Hematopoietic multipotent progenitor cell treated with erythropoietin and hydrocortisone succinate and interleukin-3 and kit ligand, for 15 days (in vitro differentiated cells): ENCODE measurements at places on chromosomes 4 and X.

- peak; percentile 75 for DNase-seq
Measured at GRCh38 chr4:168318266-168318895, at the start of gene DDX60. Gene DDX60, minus strand, starts transcription at chr4:168318752. Its CDS starts 7,493 bp downstream, at chr4:168311259.

DNA sequence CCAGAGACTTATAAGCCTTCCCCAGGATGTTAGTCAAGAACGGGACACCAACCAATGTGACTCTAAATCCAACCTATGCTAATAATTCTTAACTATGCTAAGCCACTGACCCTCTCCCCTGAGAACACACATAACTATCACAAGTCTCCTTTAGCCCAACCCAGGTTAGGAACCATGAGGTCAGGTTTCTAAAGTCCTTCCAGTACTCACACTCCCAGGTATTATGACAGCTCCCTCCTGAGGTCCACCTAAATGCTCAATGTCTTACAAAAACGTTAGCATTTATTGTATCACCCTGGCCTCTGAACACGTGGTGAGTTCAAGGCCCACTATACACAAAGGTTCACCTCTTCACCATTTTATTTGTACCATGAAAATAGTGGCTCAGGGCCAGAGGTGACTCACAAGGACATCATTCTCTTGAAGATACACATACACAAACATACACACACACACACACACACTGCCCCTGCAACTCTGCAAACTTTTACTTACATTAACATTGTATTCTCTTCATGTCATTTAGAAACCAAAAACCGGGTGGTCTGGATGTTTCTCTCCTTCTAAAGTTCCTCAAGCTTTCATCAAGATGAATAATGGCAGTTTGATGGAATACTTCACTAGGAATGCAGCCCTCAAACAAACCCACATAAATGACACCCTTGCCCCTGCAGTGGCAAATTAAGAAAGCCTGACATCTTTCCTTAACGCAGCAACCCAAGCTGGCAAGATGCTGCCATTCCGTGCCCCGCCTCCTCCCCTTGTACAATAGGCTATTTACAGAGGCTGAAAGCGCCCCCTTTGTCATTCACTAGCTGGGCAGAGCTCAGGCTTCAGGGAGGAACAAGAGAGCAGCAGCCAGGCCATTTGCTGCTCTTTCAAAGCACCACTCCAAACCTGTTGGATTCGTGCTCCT, 17.7 kb downstream of the ACSL1 start:
- DNase-seq = no peak

DNA sequence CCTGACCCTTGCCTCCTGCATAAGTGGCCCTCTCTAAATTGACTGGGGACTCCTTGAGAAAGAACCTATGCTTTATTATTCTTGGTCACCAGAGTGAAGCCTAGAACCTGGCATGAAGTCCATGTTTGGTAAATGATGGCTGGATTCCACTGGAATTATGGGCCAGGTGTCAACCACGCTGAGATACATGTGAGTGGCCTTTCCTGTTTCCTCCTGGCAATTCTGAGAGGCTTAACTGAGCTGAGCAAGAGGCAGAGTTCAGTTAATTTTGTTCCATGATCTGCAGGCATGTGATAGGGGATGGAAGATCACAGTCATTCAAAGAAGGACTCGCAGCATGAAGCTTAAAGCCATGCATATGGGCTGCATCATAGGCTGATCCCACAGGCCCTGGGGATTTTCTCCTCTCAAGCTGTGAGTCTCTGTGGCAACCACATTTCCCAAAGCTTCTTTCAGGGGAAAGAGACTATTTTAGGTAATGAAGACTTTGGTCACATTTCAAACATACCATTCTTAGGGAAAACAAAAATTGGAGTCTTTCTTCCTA, 69.4 kb upstream of the CLNK start:
- no peak for DNase-seq

GRCh38 chr4:7186516-7187167, 5.7 kb upstream of the SORCS2 start:
- DNase-seq = no peak

DNA sequence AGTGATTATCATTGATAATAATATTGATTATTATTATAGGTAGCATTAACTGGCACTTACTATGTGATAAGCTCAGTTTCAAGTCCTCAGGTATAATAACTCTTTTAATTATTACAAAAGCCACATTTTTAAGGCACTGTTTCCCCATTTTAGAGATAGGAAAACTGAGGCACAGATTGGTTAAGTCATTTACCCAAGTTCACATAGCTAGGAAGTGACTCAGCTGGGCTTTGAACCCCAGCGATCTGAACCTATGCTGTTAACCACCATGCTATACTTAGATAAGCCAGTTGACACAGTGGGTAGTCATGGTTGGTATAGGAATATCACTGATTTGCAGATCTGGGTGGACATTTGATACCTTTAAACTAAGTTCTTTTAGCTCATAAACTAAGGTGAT, 110.4 kb downstream of the FRAS1 start:
- DNase-seq = no peak

GRCh38 chr4:188819233-188819632, 680.0 kb downstream of the TRIML1 start:
- DNase-seq = no peak

DNA sequence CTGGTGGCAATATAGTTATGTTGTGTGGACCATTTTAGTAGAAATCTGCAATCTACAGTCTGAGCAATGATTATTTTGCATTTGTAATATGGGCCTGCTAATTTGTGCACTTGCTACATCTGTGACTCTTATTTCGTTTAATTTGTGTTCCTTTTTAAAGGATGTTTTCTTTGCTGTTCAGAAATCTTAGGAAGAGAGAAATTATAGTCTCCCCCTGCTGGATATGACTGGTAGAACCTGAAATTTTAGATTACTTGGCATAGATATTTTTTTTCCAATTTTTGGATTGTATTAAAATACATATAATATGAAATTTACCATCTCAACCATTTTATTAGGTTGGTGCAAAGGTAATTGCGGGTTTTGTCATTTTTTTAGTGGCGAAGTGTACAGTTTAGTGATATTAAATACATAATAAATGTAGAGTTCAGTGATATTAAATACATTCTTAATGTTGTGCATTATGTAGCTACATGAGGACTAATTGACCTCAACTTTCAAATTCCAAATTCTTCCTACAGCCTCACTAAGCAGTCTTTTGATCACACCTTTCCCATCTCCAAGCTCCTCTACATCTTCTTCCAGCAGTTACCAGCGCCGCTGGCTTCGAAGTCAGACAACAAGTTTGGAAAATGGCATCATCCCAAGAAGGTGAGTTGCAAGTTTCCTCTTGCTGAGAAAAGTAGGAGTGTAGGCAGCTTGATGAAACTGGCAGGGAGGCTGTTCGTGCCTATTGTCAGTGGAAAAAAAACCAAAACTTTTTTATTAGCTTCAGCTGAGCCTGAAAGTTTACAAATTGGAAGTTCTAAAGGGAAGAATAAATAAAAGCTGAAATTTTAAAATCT, 82.2 kb downstream of the FNIP2 start:
- DNase-seq = peak; percentile 66

GRCh38 chrX:34586936-34587335, 70.1 kb downstream of the TMEM47 start:
- DNase-seq = no peak

DNA sequence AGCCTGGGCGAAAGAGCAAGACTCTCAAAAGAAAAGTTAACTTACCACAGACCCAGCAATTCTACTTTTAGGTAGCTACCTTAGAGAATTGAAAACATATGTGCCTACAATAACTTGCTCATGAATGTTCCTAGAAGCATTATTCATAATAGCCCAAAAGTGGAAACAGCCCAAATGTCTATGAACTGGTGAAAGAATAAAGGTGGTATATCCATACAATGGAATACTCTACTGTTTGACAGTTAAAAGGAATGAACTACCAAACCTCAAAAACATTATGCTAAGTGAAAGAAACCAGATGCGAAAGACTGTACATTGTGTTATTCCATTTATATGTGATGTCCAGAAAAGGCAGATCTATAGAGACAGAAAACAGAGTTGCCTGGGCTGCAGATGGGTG, 131.4 kb downstream of the UCHL1 start:
- no peak for DNase-seq

DNA sequence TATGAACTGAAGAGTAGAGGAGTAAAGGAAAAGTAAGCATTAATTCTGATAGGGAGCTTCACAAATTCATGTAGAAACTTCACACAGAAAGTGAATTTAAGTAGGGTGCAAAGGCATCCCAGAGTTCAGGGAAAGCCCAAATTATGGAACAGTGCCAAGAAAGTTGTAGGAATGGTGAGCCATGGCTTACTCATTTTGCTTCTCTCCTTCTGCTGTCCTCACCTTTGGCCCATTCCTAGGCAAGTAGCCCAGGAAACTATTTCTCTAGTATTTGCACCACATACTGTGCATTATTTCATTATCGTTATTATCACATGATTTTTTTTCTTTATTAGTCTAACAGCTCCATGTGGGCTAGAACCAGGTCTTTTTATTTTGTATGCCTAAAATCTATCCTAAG, 34.9 kb upstream of the IL1RAPL1 start:
- DNase-seq = no peak

- no peak for DNase-seq
Measured at GRCh38 chrX:115226929-115227328, 7.0 kb downstream of the LRCH2 start.

DNA sequence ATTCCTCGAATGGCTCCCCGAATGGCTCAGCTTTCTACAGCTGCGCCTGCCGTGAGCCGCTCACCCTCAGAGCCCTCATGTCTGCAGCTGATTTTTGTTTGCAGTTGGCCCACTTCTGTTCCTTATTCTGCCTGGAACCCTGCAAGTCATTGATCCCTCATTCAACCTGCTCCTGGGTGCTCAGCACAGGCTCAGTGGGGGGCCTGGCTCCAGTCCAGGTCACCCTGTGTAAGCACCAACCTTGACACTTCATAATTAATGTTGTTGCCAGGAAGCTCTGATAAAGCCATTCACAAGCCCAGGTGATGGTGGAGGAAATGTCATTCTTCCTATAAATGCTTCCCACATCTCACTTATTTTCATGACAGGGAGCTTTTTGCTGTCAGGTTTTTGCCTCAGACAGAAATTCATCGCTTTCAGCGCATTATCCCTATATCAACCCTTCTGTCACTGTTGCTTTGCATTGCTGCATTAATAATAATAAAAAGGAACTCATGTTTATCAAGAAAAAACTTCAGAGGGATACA, 85.7 kb downstream of the F11 start:
- no peak for DNase-seq

GRCh38 chr4:8507624-8508023, 67.0 kb downstream of the TRMT44 start:
- DNase-seq = no peak

- no peak for DNase-seq
Measured at GRCh38 chr4:103445377-103445776, 247.2 kb upstream of the CENPE start.

DNA sequence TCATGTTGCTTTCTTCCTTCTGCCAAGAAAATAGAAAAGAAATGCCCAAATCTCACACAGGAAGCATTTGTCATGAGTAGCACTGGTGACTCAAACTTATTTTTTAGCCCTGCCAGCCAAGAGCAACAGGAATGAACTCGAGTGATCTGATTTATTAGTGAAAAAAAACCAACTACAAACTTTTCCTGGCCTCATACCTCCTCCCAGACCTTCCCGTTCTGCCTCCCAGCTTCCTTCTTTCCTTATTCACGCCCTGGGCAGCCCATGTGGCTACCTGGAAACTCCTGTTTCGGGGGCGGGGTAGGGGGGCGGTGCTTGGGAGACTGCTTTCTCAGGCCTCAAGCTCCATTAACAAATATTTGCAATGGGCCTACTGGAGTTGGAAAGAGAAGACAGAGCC, 178.5 kb downstream of the NHS start:
- no peak for DNase-seq

DNA sequence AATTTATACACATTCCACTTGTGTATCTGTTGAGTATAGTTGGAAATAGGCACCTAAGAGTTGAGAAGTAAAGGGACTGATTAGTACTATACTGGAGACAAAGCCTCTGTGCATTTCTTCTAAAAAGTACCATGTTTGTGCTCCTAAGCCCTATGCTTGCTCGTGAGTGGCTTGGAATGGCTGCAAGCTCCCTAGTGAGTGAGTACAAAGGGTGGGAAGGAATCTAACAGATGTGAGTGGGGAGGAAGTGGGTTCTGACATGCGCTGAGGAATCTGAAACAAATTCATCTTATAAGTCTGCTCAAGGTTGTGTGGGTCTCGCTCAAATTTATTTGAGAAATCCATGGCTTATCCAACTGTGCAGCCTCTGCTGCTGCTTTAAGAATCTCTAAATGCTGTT, 13.3 kb downstream of the SPCS3 start:
- no peak for DNase-seq

DNA sequence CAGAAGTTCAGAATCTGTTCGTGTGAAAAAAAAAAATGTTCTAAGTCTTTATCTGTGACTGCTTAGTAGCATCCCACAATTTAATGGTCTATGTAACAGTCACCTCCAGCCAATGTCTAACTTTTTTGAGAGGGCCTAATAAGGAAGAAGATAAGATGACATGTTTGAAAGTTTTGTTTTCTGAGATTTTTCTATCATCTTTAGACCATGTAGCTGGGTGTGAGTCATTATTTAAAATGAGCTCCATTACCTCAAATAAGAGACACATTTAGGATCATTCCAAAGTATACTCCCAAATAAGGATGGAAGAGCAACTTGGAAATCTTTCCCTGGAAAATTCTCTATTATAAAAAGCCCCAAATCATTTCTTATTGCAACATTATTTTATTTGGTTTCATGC, 28.2 kb upstream of the MCF2 start:
- DNase-seq = no peak

DNA sequence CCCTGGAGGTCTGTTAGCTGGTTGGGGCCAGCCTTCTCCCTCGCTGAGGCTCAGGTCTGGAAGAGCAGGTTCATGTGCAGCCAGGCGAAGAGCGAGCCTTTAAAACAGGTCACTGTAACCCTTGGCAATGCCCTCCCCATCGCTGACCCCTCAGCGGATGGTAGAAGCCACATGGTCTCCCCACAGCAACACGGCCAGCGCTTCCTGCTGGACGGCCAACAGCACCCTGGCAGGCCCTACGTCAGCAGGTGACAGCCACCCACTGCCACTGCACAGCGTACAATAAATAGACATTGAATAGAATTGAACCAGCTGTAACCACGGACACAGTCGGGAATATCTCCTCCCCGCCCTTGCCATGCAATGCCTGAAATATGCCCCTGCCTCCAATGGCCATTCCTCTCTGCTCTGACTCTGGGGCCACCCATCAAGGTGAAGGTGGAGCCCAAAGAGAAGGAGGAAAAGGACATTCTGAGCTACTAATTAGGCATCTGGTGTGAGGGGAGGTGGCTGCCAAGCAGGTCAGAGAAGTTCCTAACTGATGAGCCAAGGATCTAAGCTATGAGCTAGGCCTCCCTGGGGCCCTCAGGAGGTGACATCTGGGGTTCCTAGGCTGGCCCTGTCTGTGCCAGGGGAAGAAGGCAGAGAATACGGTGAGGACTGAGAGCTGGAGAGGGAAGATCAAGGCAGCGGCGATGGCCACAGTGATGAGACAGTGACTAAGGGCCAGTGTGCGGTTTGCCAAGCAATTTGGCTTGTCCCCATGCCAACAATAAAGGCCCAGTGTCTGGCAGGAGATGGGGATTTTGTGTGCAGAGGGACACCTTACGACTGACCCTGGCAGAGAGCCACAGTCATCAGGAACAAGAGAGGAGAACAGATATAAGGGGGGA, 202.3 kb downstream of the BCOR start:
- DNase-seq = no peak

- no peak for DNase-seq
Measured at GRCh38 chr4:42615131-42615763, 41.7 kb downstream of the ATP8A1 start.

- peak; percentile 4 for DNase-seq
Measured at GRCh38 chrX:47751670-47752069, 85.0 kb upstream of the ZNF81 start.

GRCh38 chrX:47854474-47854873, 17.8 kb downstream of the ZNF81 start:
- DNase-seq = peak; percentile 2
